ENCODE measurements at places on chromosomes 2 and 18.
A peak's percentile ranks its signal among the peaks of the same experiment; 100 is the strongest.

DNA sequence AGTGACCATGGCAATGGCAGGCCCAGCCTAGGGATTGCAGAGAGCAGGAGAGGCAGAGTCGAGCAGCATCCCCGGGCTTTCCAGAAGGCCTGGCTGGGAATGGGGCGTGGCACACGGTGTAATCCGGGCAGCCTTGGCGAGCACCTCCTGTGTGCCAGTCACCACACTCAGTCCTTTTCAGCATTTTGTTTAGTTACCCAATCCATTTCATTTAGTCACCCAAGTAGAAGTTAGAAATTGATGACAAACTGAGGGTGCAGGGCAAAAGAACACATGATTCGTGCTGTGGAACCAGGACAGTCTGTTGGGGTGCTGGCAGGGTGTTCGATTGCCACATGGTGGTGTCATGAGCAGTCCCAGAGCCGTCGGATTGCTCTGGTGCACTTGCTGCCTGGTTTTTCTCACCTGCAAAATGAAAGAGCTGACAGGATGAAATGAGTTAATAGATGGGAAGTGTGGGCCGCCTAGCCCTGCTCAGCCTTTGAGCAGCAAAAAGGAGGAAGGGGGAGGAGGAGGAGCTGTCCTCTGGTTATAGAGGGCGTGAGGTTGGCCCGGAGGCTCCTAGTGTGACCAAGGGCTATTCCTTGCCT, 299.4 kb downstream of the AGAP1 start:
- DNase-seq: no peak

- no peak for DNase-seq
These were observed 248.7 kb upstream of the PIK3C3 start for GRCh38 chr18:41706301-41706700.

- no peak for DNase-seq
These were observed 124.1 kb upstream of the KLHL14 start for GRCh38 chr18:32896776-32897547.

GRCh38 chr2:230781130-230781797, 68.6 kb downstream of the CAB39 start:
- no peak for DNase-seq

- no peak for DNase-seq
These were observed 22.4 kb downstream of the TWSG1 start for GRCh38 chr18:9356976-9357375.

DNA sequence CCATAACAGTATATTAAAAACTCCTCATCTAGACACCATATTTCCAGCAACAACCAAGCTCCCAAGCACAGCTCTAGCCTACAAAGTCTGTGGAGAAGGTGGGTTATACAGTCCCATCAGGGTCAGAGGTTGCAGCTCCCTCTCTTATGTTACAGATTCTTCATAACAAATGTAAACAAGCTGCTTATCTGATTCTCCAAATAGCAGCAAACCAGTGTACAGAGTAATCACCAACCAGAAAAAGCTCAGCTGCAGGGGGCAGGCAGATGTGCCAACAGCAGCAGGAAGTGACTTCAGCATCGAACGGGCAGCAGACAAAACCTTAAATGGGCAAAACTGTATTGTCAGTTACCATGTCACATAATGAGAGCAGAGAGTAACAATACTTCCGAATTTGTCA, 52.9 kb upstream of the NABP1 start:
- DNase-seq: no peak

- no peak for DNase-seq
These were observed 160.3 kb downstream of the CSRNP3 start for GRCh38 chr2:165629776-165630175.

- DNase-seq: peak; percentile 58
These were observed 108.7 kb downstream of the UXS1 start for GRCh38 chr2:106085181-106085940.

DNA sequence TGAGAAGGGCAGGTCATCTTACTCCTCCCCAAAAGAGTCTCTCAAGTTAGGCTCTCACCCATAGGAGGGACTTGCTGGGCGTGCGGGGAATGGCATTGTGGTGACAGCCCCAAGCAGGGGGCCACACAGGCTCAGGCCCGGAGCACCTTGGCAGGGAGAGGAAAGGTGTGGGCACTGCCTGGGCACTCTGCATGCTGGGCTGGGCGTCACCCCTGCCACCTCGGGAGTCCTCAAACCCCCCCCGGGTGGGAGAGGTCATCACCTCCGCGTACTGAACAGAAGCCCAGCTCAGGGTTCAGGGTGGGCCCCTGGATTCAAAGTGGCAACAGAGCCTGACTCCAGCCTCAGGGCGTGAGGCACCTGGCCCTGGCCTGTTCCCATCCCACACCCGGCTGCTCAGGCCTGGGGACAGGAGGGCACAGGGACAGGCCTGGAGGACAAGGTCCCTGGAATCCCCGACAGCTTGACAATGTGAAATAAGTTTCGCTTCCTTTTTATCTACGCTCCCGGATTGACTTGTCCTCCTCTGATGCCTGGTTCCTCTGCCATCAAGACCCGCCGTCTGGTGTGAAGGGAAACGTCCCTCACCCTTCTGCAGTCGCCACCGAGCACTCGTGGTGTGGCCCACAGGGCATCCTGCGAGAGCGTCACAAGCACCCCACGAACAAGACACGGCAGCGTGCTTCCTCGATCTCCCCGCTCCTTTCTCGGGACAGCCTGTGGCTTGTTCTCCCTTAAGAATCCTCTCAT, 97.8 kb downstream of the HDAC4 start:
- peak; percentile 14 for DNase-seq

- peak; percentile 84 for DNase-seq
These were observed 72.8 kb upstream of the TAF1B start for GRCh38 chr2:9770308-9771100.

GRCh38 chr2:236579048-236579745, 9.6 kb downstream of the ACKR3 start:
- no peak for DNase-seq

DNA sequence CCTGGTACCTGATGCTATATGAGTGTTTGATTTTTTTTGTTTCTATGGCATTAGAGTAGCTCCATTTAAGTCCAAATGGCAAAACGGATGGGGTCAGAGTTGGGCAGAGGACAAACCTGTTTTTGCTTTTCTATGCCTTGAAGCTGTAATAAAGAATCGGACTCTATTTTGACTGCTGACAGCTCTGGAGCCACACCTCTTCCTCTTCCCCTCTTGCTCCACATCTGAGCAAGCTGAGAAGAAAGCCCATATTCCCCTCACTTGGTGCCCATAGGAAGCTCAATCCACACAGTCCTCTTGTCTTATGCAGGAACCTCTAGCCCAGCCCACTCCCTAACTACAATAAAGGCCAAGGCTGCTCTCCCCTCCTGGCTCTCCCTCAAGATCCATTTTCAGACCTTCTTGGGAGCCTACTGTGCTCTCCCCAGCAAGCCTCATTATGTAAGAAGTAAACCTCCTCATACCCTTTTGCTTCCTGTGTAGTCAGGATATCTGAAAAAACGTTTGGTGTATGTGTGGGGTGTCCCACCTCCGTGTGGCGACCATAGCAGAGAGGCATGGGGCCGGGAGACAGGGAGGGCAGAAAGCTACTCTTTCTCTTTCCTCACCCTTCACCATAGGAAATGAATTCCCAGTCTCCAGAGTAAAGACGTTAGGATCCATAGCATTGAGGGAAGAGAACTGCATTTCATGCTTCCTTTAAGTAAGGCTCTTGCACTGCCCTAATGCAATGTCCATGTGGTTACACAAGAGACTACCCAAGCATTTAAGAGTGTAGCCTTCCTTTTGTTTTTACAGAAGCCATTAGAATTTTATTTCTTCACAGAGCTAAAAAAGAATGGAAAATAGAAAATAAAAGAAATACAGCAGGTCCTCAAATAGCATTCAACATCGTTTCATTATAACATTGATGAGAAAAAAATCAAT, 41.9 kb upstream of the RAPGEF4 start:
- no peak for DNase-seq

- DNase-seq: no peak
These were observed 87.9 kb downstream of the TRABD2A start for GRCh38 chr2:84792856-84793522.

GRCh38 chr18:24065906-24066305, 51.4 kb downstream of the TTC39C start:
- DNase-seq: no peak

DNA sequence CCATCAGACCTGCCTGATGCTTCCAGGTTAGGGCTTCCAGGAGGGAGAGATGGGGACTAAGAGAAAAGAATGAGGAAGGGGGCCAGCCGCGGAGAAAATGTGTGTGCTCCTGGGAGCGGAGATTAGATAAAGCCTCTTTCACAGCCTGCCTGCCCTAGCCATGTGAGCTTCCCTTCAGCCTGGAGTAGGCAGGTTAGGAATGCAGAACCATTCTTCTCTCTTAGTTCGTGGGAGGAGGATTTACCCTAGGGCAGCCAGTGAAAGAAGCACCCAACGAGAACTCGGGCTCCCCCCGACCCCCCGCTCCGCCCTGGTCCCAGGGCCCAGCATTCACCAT, 36.1 kb downstream of the POMC start:
- DNase-seq: no peak

GRCh38 chr2:181334158-181334826, 122.9 kb upstream of the ITGA4 start:
- DNase-seq: no peak

DNA sequence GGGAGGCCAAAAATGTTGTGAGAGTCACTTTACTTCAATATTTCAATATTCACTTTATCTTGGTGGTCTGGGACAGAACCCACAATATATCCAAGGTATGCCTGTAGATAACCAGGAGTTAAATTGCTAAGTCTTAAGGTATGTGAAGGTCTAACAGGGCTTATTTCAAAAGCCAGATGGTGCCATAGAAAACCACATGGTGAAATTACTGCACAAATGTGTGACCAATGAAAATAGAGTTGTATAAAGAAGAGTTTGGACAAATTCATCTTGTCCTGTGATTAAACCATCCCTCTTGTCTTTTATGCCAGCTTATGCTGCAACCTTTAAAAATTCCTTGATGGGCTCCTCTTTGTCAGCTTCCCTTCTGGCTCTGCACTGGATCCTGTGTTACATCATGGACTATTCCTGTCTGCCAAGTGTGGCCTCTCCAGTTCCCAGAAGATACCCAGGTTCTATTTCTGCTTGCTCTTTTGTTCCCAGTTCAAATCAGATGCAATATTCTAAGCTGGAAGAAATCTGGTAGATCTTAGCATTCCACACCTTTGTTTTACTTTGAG, 46.8 kb downstream of the ANTXR1 start:
- no peak for DNase-seq

- peak; percentile 55 for DNase-seq
These were observed 53.6 kb downstream of the PKDCC start for GRCh38 chr2:42101206-42102023.

DNA sequence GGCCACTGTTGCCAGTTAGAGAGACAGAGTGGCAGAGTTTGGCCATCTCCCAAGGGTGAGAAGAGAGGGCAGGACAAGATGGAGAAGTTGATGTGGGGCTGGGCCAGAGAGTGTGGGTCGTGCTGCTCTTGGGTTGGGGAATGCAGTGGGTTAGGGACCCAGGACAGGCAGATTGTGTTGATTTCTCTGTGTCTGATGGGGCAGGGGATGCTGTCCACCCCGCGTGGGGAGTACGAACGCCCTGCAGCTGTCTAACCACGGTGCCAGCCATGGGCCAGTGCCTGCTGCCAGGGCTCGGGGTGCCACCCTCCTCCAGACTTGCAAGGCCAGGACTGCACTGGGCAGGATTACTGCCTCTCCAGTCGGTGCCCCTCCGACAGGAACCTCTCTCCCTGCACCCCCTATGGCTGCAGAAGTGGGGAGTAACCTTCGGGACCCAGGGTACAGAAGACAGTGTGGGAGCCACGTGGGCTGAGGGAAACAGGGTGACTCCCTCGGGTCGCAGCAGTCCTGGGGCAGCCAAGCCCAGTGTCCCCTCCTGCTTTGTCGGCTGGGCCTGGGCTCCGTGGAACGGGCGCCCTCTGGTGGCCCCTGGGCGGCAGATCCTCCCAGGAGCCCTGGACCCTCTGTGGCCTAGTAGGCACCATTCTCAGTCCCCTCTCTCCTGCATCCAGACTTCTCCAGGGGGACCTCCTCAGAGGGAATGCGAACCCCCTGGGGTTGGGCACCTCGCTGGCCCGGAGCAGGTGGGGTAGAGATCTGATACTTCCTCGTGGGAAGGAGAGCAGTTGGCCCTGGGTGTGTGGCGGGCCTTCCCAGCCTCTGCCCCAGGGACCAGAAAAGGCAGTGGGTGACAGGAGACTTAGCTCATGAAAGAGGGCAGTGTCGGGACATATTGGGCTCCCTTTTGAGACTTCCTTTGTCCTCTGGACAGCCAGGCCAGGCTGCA, 2.7 kb downstream of the GPC1 start:
- DNase-seq: peak; percentile 86

- DNase-seq: no peak
These were observed 23.4 kb downstream of the MBOAT2 start for GRCh38 chr2:8980096-8980495.

GRCh38 chr2:219823574-219823973, 196.1 kb downstream of the SLC4A3 start:
- no peak for DNase-seq

DNA sequence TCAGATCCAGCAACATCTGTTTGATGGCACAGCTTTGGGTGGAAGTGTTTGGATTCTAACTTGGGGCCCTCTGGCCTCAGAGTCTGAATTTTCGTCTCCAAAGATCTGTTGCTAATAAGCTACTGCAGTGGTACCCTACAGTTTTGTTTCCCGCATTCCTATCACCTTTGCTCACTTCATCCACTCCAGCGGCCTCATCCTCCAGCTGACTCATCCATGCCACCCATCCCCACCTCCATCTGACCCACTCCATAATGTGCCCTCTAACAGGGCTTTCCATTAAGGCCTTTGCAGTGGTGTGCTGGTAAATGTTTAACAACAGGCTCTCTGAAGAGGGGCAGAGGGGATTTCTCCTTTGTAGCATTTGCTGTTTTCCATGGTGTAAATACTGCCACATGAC, 225.5 kb downstream of the TGIF1 start:
- DNase-seq: no peak

- DNase-seq: peak; percentile 17
These were observed 7.9 kb downstream of the CLHC1 start for GRCh38 chr2:55223958-55224760.

GRCh38 chr2:158273791-158274190, 172.1 kb downstream of the UPP2 start:
- no peak for DNase-seq

GRCh38 chr2:3154146-3154545, 223.5 kb downstream of the EIPR1 start:
- DNase-seq: no peak

DNA sequence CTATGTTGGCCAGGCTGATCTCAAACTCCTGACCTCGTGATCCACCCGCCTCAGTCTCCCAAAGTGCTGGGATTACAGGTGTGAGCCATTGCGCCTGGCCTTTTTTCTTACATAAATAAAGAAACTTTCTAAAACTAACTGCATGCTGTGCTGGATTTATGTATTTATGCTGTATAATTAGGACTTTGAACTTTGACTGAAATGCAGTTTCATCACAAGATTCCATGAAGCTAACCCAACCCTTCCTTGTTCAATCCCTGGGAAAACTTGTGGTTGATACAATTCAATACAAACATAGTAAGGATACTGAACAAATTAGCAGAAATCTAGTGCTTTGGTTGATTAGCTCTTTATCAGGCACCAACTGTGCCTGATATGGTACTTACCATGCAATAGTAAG, 20.9 kb upstream of the SLC35F5 start:
- DNase-seq: no peak

Measured in testis (tissue), 5 donors.